ENCODE measurements at places on chromosomes 7 and 10. TPM values are rescaled to one million over a fixed set of nuclear protein-coding genes. Genes with fewer than 3 reads are reported as not detected.
A peak's percentile ranks its signal among the peaks of the same experiment; 100 is the strongest.

Gene GDF2
- total RNA-seq = not detected

Gene USP54
- total RNA-seq = 61.1 TPM

Gene FAM25A
- not detected for total RNA-seq

Gene LMOD2
- total RNA-seq = not detected

Gene LRRD1
- not detected for total RNA-seq

Gene MACC1
- 198 TPM for total RNA-seq

Gene PRF1
- total RNA-seq = not detected

Gene NANOS1
- total RNA-seq = 2.5 TPM

DNA sequence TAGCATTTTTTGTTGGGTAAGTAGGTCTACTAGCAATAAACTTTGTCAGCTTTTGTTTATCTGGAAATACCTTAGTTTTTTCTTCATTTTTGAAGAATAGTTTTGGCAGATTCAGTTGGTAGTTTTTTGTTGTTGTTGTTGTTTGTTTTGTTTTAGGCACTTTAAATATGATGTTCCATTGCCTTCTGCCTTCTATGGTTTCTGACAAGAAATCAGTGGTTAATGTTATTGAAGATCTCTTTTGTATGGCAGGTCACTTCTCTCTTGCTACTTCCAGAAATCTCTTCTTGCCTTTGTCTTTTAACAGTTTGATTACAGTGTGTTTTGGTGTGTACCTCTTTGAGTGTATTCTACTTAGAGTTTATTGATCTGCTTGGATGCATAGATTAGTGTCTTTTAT, 41.8 kb upstream of the ZNF365 start:
- no peak for DNase-seq

DNA sequence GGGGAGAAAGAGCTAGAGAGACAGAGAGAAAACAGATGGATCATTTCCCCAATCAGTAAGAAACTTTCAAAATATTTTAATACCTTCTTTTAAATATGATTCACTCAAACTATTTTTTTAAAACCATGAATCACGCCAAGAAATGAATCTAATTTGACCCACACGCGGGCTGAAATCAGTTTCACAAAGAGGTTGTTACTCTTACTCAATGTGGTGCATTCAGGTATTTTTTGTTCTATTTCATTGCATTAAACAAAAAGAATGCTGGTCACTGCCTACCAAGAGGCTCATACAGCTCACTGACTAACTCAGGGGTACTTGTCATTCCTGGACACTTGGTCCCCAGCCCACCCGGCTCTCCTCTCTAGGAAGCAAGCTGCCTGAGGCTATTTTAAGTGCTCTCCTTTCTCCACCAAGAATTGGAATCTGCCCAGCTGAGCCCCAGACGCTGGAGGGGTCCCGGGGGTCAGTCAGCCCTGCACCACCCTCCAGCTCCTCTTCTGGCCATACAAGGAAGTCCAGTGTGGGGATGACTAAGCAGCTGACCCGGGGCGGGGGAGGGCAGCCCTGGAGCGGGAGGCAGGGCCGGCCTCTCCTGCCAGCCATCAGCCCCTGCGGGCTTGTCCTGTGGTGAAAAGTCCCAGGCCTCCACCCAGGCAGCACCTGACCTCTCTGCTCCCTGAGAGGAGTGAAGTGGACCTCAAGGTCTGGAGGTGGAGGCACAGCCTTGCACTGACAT, 21.7 kb upstream of the PFKP start:
- peak; percentile 84 for DNase-seq

- DNase-seq = no peak
These were observed 418.5 kb upstream of the SEMA3A start for GRCh38 chr7:84612981-84613681.

GRCh38 chr10:109914966-109915365, 8.3 kb downstream of the XPNPEP1 start:
- DNase-seq = peak; percentile 97

- DNase-seq = no peak
These were observed 119.0 kb downstream of the GNAI1 start for GRCh38 chr7:80253653-80254052.

DNA sequence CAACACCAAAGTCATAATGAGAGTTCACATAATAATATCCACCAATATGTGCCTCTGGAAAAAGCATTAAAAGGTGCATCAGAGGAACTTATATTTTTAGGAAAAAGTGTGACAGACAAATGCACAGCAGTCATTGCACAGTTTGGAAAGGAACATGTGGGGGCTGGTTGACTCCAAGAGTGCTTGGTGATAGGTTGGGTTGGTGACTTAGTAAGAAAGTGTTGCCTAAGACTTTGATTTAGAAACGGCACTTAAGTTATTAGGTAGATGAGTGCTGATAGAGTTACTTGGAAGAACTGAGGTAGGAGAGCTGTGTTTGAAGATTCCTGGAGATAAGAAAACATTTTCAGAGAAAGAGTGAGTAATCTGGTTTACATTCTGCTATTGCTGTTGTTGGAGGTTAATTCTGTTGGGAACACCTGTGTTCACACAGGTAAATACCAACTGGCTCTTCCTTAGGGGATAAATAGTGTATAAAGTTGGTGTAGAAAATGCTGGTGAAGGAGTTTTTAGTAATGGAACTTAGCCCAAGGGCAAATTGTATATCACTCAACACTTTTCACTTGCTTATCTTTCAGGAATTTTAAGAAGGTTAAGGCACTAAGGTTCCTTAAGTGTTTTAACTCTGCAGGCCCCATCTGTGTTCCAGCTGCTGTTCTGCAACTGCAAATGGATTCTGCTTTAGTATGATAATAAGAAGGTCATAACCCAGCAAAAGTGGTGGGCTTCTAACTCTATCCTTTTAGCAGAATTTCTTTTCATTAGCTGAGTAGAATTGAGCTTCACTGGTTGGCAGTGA, 196.1 kb downstream of the NSUN6 start:
- DNase-seq = no peak

DNA sequence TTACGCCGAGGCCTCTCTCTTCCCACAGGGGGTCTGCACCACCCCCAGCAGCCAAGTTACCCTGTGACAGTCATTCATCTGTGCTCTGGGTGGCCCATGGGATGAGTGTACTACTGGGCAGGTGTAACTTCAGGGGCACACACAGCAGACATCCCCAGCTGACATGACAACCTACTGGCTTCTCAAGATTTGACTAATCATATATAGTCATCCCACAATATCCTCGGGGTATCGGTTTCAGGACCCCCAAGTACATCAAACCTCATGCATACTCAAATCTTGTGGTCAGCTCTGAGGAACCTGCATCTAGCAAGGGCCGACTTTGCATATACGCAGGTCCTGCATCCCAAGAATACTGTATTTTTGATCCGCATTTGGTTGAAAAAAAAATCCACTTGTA, 336.9 kb upstream of the C7orf33 start:
- no peak for DNase-seq

- DNase-seq = peak; percentile 36
These were observed 4.1 kb upstream of the RELN start for GRCh38 chr7:103993551-103993950.

DNA sequence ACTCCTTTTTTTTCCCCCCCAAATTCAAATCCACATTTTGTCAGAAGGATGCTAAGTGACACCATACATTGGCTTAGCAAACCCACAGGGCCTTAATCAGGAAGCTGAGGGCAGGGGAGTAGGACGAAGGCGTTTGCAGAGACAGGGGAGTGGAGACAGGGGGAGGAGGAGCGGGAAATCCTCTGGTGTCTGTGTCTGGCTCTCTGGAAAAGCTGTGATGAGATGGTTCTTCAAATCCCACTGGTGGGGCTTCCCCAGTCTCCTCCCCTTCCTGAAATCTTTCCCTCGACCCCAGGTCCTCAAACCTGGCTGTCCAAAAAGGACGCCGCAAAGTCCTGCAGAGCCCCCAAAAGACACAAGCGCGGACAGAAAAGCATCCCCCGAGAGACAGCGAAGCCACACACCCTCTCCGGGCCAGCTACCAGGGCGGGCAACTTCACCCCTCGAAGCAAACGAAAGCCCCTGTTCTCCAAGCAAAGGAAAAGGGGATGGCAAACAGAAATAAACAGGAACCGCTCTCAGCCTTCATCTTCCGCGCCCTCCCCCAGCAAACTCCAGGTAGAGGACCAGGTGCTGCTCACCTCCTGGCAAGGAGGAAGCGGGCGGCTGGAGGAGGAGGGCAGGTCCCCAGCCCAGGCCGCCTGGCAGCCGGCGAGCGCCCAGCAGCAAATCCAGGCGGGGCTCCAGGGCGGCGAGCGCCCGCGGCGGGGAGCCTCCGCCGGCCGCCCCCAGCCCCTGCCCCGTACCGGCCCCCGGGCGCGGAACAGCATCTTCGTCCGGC, 520 bp downstream of the ELAPOR2 start:
- DNase-seq = no peak

DNA sequence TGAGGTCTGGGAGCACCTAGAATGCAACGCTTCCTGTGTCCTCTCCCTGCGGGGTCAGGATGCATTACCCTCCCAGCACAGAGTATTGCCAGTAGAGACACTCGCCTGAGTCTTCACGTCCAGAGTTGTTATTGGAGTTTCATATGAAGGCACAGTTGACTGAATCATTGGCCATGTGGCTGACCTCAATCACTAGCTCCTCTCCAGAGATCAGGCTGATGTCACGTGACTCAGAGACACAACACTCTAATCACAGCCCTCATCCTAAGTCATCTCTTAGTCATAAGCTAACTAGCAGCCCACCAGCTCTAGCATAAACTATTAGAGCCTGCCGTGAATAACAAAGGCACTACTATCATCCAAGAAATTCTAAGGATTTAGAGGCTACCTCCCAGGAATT, 107.8 kb downstream of the HECW1 start:
- peak; percentile 58 for DNase-seq

DNA sequence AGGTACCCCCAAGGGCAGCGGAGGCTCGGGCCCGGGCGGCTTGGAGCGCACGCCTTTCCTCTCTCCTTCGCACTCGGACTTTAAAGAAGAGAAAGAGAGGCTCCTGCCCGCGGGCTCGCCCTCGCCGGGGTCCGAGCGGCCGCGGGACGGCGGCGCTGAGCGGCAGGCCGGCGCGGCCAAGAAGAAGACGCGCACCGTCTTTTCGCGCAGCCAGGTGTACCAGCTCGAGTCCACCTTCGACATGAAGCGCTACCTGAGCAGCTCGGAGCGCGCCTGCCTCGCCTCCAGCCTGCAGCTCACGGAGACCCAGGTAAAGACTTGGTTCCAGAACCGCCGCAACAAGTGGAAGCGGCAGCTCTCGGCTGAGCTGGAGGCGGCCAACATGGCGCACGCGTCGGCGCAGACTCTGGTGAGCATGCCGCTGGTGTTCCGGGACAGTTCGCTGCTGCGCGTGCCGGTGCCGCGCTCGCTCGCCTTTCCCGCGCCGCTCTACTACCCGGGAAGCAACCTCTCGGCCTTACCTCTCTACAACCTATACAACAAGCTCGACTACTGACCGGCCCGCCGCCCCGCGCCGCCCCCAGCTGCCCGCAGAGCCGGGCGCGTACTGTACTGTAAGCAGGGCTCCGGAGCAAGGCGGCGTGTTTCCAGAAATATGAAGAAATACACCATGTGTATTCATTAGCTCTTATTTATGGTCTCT, 1.8 kb downstream of the HMX2 start:
- no peak for DNase-seq

GRCh38 chr10:9357471-9357870, 1303.0 kb downstream of the GATA3 start:
- no peak for DNase-seq

GRCh38 chr7:33903791-33904680, 1.3 kb upstream of the BMPER start:
- no peak for DNase-seq

DNA sequence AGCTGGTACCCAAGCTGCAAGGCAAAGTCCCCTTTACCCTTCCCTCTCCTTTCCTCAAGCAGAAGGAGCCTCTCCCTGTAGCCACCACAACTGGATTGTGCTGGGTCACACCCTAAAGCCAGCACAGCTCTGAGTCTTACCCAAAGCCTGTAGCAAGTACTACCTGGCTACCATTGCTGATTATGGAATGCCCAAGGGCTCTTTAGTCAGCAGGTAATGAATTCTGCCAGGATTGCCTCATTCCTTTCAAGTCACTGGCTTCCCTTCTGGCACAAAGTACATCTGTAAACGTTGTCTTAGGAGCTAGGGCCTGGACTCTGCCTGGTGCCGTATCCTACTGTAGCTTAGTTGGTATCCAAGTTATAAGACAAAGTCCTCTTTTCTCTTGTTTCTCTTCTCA, 52.0 kb downstream of the FAS start:
- peak; percentile 79 for DNase-seq

DNA sequence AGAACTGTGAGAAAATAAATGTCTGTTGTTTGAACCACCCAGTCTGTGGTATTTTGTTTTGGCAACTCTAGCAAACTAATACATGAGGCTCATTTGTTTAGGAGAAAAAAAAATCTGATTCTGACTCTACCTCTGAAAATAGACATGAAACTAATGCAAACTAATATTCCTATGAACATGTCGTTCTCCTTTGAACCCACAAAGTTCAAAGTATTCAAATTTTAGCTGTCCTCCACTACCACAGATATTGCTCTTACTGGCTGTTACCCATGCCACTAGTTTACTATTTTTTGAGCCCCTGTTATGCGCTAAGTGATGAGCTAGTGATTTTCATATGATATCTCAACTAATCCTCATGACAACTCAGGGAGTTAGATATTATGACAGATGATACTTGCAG, 58.8 kb upstream of the ZNF804B start:
- no peak for DNase-seq

- DNase-seq = no peak
These were observed 88.0 kb downstream of the MDFIC start for GRCh38 chr7:115009736-115010440.

DNA sequence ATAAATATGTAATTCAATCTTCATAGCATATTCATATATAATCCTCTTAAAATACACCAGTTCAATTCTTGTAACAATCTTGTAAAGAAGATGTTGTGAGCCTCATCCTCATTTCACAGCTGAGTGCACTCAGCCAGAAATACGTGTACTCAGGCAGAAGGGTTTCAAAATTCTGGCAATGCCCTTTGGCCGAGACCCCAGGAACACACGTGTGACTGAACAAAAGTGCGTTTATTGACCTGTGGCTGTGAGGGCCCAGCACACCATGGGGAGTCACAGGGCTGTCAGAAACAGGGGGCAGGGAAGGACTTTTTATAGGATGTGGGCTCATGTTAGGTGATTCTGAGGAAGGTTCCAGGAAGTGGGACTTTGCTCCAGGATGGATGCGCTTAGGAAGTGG, 21.5 kb downstream of the GIMAP8 start:
- DNase-seq = no peak

DNA sequence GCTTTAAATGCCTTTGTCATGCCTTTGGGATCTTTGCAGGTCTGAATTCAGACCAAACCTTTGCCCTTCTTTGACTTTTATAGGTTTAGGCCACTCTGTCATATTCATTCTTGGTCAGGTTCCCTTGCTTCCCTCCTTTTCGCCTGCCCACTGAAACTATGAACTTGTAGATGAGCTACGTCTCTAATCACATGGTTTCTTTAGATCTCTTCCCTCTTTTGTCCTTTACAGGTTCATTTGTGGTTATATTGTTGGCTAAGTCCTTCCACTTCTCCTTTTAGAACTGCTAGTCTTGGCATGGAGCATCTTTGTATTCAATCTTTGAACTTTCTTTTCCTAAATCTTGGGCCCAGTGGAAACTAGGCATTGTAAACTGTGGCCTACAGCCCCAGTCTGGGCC, 104.0 kb upstream of the ZEB1 start:
- DNase-seq = no peak

DNA sequence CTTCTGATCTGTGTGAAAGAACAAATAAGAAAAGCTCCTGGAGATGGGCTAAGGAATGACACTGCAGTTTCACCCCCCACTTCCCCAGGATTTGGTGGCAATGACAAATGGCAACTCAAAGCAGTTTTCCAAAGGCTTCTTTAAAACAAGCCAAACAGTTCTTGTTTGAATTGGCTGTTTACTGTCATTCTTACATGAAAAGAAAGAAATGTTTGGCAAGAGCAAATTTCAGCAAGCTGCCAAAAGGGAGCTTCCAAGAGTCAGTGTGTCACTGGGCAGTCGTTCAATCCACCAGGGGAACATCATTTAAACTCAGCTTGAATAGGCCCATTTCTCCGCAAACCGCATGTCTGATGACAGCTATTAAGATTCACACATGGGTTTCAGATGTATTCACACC, 119.0 kb upstream of the RHOBTB1 start:
- no peak for DNase-seq

All from renal cortical epithelial cell (primary cell).